Endothelial cell (in vitro differentiated cells): ENCODE measurements at places on chromosomes 5 and 9.

GRCh38 chr9:75269197-75269596 lies 180.9 kb downstream of the OSTF1 start:
- DNase-seq: no peak
- H3K4me1 ChIP-seq: no peaks in the 10 kb centered on the region
- H3K27ac ChIP-seq: no peak overlapping the region
- H3K27me3 ChIP-seq: no peaks in the 10 kb centered on the region

GRCh38 chr5:9841516-9842170 lies 211.5 kb upstream of the TAS2R1 start:
- no peak overlapping the region for H3K27ac ChIP-seq
- no peak for DNase-seq
- H3K4me3 ChIP-seq: no peak overlapping the region
- no peaks in the 10 kb centered on the region for H3K36me3 ChIP-seq

DNA sequence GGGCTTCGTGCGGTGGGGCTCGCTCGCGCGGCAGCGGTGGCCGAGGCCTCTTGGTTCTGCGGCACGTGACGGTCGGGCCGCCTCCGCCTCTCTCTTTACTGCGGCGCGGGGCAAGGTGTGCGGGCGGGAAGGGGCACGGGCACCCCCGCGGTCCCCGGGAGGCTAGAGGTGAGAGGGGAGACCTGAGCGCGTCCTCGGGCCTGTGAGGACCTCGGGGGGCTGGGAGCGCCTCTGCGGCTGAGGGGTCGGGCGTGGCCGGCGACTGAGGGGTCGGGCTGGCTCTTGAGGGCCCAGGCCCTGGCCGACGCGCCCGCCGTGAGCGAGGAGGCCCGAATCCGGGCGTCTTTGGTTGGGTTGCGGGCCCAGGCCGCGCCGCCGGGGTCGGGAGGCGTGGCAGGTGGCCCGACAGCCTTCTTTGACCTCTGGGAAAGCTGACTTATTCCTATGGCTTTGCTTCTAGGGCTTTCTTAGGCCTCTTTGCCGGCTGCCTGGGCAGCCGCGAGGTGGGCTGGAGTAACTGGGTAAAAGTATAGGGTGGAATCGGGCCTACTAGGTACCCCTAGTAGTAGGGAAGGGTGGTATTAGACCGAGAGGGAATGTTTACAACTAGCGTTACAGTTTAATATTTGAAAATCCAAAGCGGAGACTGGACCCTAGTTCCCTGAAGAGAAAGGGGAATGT lies at the start of gene CANX:
Gene CANX, plus strand, starts transcription at position 33 of the 681 bp plus-strand sequence. CDS start 6,715 bp downstream, outside the sequence.
- peak within 1 kb of the TSS; percentile 99 for H3K4me3 ChIP-seq
- H3K27ac ChIP-seq: peak within 1 kb of the TSS; percentile 98
- peaks cover 36% of the 10 kb centered on the region for H3K4me1 ChIP-seq

DNA sequence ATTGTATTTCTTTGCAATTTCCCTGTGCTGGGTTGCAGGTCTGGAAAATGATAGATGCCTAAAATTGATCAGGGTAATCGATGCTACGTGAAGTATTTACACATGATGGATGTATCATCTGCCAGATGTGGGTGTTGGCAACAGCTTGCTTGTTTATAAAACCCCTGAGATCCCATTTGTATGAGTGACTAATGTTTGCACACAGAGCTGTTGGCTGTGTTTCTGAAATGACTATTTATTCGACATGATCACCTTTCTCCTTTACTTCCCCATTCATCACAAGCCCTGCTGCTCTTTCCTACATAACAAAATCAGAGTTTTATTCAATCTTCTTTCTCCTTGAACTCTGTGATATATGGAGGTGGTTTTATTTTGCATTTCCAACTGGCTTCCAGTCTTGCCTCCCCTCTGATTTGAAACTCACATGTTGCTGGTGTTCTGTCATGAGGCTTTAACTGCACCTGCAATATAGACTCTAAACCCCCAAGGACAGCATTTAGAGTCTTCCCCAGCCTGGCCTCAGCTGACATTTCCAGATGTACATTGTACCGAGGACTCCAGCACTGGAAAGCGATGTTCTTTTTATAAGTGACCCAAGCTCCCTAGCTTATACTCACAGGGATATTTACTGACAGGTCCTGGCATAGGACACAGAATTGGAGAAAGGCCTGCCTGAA lies 50.7 kb upstream of the SHB start:
- H3K27ac ChIP-seq: no peak overlapping the region
- H3K4me3 ChIP-seq: no peak overlapping the region
- peaks cover 1% of the 10 kb centered on the region for H3K36me3 ChIP-seq

GRCh38 chr9:1880038-1880565 lies 135.0 kb upstream of the SMARCA2 start:
- H3K27ac ChIP-seq: no peak overlapping the region
- H3K27me3 ChIP-seq: no peaks in the 10 kb centered on the region
- DNase-seq: no peak
- no peaks in the 10 kb centered on the region for H3K4me1 ChIP-seq
- no peak overlapping the region for H3K4me3 ChIP-seq
- no peaks in the 10 kb centered on the region for H3K36me3 ChIP-seq

DNA sequence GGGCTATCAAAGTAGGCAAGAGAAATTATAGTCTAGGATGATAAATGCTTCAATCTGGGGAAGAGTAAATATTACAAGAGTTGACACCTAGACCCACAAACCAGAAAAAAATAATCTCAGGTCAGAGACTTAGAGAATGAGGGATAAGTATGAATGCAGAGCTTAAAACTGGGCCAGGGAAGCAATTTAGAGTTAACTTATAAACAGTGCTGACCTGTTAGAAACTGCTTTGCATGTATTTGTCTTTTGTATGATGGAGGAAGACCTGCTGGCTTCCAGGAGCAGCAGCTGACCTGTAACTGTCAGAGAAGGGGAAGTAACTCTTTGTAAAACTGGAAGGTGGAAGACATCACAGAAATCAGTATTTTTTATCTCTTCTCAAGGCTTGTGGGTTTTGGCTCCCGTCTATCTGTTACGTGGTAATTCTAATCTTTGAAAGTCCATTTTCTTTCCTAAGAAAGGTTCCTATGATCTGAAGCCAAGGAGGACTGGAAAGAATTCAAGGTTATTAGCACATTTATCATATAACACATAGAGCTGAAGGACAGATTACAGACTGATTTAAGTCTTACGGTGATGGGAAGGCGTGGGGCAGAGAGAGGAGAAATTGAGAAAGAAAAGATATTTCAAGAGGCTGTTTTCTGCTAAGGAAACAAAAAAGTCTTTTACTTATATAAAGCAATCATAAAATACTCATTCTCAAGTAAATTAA lies 114.7 kb upstream of the ADAMTS19 start:
- H3K27ac ChIP-seq: no peak overlapping the region
- DNase-seq: no peak
- no peaks in the 10 kb centered on the region for H3K27me3 ChIP-seq
- H3K4me1 ChIP-seq: peaks cover 5% of the 10 kb centered on the region
- no peak overlapping the region for H3K4me3 ChIP-seq

DNA sequence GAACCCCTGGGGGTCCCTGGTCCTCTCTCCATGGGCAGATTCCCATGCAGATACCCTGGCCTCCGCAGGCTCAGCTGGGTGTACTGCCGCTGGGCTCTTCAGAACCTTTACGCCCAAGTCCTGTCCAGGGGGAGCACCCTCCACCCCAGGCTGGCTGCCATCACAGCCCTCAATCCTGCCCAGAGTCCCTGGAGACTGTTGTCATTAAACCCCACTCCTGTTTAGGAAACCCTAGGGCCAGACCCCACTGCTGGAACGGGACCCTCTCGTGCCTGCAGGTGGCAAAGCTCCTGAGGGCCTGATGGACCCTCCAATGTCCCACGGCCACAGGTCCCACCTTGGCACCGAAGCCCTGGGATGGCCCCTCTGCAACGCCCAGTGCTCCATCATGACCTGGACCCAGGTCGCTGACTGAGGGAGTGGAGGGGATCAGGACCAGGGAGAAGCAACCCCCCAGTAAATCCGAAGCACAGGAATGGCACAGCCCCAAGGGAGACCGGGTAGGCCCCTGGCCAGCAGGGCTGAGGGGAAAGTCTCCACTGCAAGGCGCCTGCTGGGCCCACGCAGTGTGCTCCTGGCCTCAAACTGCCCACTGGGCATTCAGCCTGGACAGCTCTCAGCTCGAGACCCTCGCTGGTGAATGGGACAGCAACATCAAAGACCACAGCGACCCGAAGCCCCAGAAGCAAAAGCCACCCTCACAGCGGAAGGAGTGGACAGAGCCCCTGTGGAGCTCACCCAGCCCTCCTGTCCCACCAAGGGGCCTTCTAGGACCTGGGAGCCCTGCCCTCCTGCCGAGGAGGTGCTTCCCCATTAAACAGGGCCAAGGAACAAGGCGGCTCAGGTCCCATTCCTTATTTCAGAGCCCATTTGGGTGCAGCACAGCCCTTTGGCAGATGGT lies 8.3 kb downstream of the ZDHHC11B start:
- no peak overlapping the region for H3K27ac ChIP-seq
- H3K4me3 ChIP-seq: no peak overlapping the region
- H3K36me3 ChIP-seq: no peaks in the 10 kb centered on the region
- H3K4me1 ChIP-seq: no peaks in the 10 kb centered on the region
- H3K27me3 ChIP-seq: peaks cover 2% of the 10 kb centered on the region

DNA sequence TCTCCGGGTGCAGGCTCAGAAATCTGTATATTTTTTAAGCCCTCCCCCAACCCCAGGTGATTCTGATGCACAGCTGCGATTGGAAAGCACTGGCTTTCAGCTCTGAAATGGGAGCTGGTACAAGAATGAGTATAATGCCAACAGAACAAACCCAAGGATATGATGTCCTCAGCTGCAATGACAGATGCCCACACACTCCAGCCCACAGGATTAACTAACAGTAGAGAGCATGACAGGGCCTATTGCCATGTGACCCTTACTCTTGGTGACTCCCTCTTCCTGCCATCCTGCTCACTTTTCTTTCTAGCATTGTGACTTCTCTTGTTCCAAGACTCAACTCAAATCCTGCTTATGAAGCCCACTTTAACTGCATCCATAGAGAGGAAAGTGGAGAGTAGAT lies 174.5 kb downstream of the FGF18 start:
- H3K27me3 ChIP-seq: peaks cover 3% of the 10 kb centered on the region
- no peak overlapping the region for H3K27ac ChIP-seq
- H3K4me3 ChIP-seq: no peak overlapping the region
- no peak for DNase-seq
- no peaks in the 10 kb centered on the region for H3K4me1 ChIP-seq
- no peaks in the 10 kb centered on the region for H3K36me3 ChIP-seq

GRCh38 chr5:82307451-82307850 lies 29.3 kb upstream of the RPS23 start:
- no peaks in the 10 kb centered on the region for H3K27me3 ChIP-seq
- H3K4me1 ChIP-seq: peaks cover 10% of the 10 kb centered on the region

DNA sequence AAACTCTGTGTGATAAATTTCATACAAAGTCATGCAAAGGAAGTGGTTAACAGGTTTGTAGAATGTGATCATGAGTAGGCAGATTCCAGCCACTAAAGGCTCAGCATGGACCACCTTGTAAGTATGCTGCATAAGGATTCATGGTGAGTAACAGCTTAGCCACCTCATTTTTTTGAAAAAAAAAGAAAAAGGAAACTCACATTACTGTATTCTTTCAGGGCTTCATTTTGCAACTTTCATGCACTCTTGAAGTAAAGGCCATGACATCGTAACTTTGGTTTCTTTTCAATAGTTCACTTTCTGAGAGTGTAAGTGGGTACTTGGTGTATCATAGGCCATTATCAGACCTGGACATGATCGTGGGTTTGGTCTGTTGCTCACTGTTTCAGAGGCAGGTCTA lies 175.1 kb downstream of the PCSK1 start:
- no peaks in the 10 kb centered on the region for H3K36me3 ChIP-seq
- no peaks in the 10 kb centered on the region for H3K27me3 ChIP-seq
- H3K27ac ChIP-seq: no peak overlapping the region
- H3K4me1 ChIP-seq: peaks cover 14% of the 10 kb centered on the region
- no peak overlapping the region for H3K4me3 ChIP-seq
- DNase-seq: no peak
